ENCODE measurements at places on chromosomes 5 and 9.

DNA sequence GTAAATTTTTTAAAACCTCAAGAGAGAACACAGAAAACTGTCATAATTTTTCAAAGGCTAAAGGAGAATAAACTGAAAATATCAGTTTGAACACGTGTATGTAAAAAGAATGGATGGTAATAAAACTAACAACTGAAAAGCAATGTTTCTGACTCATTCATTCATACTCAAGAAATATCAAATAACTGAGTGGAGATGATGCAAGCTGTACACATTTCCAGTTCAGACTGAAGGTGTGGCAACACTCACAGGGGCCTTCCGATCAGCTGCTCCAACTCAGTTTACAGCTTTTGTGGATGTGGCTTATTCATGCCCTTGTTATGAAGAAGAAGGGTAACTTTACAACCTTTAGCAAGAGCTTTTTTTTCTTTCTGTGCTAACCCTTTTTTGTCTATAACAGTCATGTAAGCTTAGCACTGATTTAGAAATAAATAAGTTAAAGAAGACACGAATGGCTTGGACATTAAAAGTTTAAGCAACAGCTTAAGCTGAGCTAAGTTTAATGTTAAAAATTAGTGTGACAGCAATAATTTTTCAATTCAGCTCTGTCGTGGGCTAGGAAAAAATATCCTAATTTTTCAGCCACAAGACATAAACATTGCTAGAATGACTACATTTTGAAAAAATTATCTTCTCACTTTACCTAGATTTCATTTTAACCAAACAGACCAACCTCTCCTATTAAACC, 453.5 kb downstream of the RAB3C start:
- DNase-seq: peak; percentile 13

DNA sequence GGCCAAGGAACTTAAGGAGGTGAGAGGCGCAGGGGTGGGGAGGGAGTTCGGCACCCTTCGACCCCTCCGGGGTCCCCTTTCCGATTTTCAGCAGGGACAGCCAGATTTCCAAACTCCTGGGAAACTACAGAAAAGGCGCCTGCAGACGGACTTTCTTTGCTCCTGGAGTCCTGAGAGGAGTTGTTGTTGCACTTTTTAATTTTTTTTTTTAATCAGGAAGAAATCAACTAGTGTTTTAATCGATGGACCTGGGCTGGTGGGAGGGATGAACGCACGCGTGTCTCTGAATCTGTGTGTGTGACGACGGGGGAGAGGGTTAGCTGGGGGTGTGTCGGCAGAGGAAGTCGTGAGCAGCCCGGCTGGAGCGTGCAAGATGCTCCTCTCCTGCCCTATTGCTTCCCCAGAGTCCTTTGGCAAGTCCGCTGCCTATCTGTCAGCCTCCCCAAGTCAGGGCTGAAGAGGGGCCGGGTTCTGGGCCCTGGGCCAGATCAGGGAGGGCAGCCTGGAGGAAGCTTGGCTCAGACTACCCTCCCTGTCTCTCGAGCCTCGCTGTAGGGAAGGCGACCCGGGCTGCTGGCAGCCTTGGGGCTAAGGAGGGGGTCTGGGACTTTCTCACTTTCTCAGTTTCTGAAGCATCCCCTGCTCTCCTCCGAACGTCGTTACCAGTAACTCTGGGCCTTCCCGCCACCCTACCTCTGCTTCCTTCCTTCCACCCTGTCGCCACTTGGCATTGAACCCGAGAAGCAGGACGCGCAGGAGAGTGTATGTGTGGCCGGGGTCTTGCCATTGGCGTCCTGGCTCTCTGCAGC, 731 bp downstream of the PRR16 start:
- no peak for DNase-seq

- no peak for DNase-seq
Observed at GRCh38 chr9:127320115-127320378, 55.5 kb downstream of the GARNL3 start.

DNA sequence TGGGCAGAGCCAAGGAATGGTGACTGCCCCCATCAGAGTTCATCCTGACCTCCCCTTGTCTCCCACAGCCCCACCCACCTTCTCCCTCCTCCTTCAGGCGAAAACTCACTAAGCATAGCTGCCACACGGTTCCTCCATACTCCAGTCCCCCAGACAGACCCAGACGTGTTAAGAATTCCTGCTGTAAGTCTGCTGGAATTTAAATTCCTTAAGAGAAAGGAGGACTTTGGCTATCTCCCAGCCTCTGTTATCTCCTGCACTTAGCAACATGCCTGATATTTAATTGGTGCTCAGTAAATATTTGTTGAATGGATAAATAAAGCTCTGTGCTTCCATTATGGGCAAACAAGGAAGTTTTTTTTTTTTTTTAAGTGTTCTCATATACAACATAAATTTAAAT, 213.7 kb downstream of the RFK start:
- DNase-seq: no peak

GRCh38 chr5:60945813-60946187, 795 bp downstream of the NDUFAF2 start:
- no peak for DNase-seq

DNA sequence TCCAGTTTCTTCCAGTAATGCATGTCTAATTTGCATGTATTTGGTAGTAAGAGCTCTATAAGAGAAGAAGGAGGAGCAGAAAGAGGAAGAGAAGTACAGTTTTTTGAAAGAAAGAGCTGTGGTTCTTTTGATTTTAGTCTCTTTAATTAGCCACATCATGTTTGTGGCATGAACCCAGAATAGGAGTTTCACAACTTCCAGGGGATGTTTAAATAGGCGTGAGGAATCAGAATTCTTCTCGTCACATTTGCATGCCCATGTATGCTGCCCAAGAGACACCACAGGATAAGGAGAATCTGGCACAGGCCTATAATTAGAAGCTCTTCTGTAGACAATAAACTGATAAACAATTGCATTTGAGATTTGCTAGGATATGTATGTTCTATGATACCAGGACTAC, 78.7 kb downstream of the GAS1 start:
- DNase-seq: no peak

DNA sequence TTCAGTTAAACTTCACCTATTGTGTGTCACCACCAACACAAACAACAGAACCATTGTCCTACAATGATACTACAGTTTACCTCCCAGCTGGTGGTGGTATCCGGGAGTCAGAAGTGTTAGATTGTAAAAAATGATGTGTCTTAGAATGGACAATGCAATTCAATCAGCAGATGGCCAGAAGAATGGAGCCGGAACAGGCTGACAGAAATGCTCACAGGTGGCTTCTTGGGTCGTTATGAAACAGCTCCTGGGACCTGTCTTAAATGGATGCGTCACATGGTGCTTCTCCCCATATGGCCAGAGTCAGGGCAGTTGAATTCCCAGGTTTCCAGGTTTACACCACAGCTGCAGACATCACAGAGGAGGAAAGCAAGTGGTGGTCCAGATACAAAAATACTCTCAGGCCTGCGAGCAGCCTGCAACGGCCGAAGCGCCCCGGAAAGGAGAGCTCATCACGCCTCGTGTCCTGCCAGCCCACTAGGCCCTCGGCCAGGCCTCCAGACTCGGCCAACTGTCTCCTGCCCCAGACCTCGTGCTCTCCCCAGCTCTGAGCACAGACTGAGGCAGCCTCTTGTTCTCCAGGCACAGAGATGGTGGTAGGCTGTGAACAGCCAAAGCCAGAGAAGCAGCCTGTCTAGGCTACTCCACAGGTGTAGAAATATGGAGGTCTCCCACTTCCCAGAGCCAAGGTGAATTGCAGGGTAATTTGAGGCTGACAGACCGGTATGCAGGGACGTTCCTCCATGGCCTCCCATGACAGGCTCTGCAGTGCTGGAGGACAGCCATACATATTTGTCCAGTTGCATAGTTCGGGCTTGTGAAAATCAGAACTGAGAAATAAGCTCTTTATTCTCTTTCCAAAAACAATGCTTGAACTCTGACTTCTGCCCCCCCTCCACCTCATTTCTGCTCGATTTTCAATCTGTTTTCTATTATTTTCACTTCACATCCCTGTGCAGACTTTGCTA, 98.5 kb upstream of the SPATA31C2 start:
- no peak for DNase-seq

DNA sequence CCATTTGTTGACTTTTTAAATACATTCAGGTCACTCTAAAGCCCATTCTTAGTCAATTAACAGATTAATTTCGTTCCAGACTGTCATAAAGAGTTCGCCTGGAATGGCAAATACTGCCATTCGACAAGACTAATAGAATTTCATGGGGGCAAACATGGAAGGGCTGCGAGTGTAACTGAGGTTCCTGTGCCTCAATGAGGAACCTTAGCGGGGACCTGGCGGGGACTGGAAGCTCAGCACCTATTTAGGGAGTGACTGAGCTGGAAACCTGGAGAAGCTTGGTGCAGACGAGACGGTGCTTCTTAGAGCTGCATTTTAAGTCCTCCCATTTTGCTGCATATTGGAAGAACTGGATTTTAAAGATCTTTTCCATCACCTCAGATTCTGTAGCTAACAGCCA, 3.4 kb downstream of the VCAN start:
- no peak for DNase-seq

DNA sequence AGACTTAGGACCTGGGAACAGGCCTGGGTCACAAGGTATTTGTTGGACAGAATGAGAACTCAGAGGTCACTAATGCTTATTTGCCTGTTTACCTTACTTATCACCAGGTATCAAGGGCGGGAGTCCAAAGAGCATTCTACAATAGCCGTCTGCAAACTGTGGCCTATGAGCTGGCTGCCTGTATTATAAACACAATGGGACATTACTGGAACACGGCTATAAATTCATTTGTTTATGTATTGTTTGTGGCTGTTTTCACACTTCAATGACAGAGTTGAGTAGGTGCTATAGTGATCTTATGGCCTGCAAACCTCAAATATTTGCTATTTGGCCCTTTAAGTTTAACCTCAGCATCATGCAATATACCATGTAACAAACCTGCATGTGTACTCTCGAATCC, 76.6 kb upstream of the ASTN2 start:
- DNase-seq: no peak

DNA sequence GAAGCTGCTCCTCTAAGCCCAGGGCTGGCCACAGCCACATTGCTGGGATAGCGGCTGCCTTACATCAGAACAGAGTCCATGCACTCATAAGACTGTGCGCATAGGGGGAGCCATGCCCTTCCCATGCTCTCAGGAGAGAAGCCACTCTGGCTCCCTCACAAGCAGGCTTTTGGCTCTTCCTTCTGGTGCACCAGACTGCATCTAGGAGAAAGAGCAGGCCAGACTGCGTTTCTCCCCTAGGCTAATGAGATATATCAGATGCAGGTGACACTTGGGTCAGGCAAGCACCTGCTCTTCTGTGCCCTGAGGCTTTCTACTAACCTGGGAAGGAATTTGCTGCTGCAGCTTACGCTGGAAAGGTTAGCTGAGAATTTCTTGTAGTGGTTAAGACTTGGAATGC, 43.2 kb upstream of the BRINP1 start:
- no peak for DNase-seq

DNA sequence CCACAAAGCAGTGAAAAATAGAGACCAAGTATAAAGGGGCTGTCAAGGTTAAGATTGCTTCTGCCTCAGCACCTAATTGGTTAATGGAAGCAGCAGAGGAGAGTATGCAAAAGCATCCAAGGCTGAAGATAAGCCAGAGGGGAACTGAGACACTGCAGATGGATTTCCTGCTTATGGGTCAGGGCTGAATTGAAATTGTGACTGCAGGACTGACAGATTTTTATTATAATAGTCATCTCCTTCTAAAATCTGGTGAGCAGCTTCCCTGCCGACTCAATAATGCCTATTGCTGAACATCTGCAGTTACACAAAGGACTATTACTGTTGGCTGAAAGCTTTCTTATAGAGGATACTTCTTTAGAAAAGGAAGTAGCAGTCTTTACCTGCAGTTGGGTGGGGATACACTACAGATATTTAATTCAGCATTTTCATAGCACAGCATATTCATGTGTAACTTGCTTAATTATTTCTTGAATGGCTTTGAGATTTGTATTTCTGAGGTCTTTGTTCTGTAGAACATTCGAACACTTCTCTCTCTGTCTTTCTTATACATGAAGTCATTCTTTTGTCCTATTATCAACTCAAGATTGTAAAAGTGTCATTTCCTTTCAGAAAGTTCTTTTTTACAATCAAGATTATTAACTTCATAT, 363.0 kb upstream of the RIOK2 start:
- no peak for DNase-seq

- no peak for DNase-seq
Observed at GRCh38 chr9:92004045-92004392, 54.0 kb upstream of the ROR2 start.

GRCh38 chr5:72859127-72859526, 42.7 kb downstream of the TNPO1 start:
- no peak for DNase-seq

- DNase-seq: no peak
Observed at GRCh38 chr9:13382595-13382994, 103.1 kb upstream of the MPDZ start.

DNA sequence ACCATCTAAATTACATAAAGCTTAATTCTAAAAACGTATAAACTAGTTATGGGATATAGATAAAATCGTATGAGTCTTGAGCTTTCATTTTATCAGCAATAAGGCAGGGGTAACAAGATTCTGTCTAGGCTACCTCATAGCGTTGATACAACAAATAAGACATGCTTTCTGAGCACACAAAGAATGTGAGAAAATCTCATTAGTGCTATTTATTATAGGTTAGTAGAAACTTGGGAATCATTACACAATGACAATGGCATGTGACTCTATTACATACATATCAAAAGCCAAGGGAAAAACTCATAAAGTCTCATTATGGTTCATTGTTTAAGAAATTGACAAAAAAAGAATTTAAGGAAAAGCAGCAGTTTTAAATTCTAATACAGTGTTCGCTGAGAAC, 448.6 kb downstream of the PLK2 start:
- DNase-seq: no peak

- DNase-seq: no peak
Observed at GRCh38 chr9:32264170-32264864, 120.1 kb upstream of the ACO1 start.

DNA sequence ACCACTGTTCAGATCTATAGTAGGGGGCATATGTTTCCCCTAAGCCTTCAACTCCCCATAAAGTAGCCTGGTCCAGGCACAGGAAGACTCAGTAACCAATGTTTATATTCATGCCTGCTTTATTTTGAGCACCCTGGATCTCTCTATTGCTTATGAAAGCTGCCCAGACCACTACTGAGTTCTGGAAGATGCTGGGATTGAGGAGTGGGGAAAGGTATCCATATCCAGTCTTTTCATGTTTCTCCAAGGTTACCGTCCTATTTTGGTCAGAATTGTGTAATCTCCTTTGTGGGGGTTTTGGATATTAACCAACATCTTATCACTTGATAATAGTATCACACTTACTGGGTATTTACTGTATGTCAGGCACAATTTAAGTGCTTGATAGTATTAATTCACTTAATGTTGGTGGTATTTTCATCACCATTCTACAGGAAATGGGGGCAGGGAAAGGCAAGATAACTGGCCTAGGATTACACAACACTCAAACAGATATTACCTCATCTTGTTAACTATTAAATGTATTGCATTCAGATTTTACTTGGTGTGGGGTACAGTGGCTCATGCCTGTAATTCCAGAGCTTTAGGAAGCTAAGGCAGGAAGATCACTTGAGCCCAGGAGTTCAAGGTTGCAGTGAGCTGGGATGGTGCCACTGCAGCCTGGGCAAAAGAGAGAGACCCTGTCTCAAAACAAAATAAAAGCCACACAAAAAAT, 36.3 kb downstream of the RUSC2 start:
- DNase-seq: no peak
